ENCODE measurements at places on chromosomes 5 and 9. TPM values are rescaled to one million over a fixed set of nuclear protein-coding genes. Genes with fewer than 3 reads are reported as not detected.

- no peak for DNase-seq
- no peak overlapping the region for H3K4me3 ChIP-seq
Observed at GRCh38 chr9:116482740-116483139, 204.4 kb upstream of the TRIM32 start.

- peaks cover 2% of the 10 kb centered on the region for H3K27me3 ChIP-seq
- H3K36me3 ChIP-seq, result no peaks in the 10 kb centered on the region
- H3K4me3 ChIP-seq, result no peak within 1 kb of the TSS
- no peak for DNase-seq
Observed at GRCh38 chr5:150289551-150290390, at the start of gene CAMK2A. Gene CAMK2A, minus strand, starts transcription at chr5:150289773. Its CDS starts 148 bp downstream, at chr5:150289625.

- DNase-seq, result no peak
- peaks cover 1% of the 10 kb centered on the region for H3K36me3 ChIP-seq
- H3K27ac ChIP-seq, result peak overlapping the region; percentile 15
- H3K4me1 ChIP-seq, result peaks cover 15% of the 10 kb centered on the region
Observed at GRCh38 chr9:72633966-72634365, 112.6 kb downstream of the TMC1 start.

DNA sequence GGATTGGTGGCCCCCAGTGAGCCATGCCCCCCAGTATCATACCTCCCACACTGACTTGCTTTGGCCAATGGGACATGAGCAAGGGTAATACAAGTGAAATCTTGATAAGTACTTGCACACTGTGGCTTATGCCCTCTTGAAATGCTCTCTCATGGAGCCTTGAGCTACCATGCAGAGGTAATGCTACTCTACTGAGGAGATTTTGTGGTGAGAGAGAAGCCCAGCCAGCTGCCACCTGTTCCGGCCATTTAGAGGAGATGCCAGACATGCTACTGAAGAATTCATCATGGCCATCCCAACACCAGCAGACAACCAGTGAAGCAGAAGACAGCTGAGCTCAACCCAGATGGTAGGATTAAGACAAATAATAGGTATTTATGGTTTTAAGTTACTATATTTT lies 299.5 kb downstream of the MEF2C start:
- H3K27me3 ChIP-seq, result no peaks in the 10 kb centered on the region
- no peaks in the 10 kb centered on the region for H3K4me1 ChIP-seq
- no peak for DNase-seq

GRCh38 chr9:97514531-97514930 lies 13.1 kb downstream of the TMOD1 start:
- no peak overlapping the region for H3K27ac ChIP-seq
- peaks cover 28% of the 10 kb centered on the region for H3K4me1 ChIP-seq
- DNase-seq, result no peak
- no peaks in the 10 kb centered on the region for H3K36me3 ChIP-seq
- peaks cover 16% of the 10 kb centered on the region for H3K27me3 ChIP-seq

DNA sequence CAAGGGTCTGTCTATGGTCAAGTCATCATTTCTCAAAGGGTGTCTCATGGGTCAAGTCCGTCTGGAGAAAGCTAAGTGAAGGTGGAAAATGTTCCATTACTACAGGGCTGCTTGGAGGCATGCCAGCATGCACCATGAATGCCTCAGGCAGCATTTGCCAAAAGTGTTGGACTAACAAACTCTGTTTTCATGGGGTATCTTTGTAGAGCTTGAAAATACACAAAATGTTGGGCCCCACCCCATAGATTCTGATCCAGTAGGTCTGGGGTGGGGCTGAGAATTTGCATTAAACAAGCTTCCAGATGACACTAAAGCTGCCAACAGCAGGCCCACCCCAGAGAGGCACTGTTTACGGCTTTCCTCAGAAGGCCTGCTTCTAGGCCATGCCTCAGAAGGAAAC lies 75.0 kb upstream of the FRRS1L start:
- H3K4me1 ChIP-seq, result no peaks in the 10 kb centered on the region
- no peaks in the 10 kb centered on the region for H3K36me3 ChIP-seq
- no peak overlapping the region for H3K27ac ChIP-seq
- no peak for DNase-seq
- peaks cover 28% of the 10 kb centered on the region for H3K27me3 ChIP-seq
- no peak overlapping the region for H3K4me3 ChIP-seq

GRCh38 chr9:81827616-81828296 lies 100.5 kb upstream of the SPATA31D4 start:
- no peak for DNase-seq
- H3K4me1 ChIP-seq, result no peaks in the 10 kb centered on the region
- H3K27ac ChIP-seq, result no peak overlapping the region
- H3K27me3 ChIP-seq, result no peaks in the 10 kb centered on the region

DNA sequence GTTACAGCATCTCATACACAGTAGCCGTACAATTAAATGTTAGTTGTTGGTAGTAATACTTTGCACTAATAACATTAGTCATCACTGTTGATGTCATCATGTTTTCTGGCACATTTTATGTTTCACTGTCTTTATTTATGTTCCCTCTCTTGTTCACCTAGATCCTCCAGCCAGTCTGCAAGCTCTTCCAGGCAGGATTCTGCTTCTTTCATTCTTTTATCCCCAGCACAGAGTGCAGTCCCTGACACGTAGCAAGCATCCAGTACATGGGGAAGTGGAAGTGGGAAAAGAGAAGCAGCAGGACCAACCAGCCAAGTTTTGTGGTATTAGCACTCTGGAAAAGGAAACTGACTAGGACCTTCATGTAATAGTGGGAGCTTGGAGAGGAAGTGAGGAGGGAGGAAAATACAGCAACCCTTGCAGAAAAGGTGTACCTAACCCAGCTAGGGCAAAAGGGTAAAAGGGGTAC lies 89.7 kb upstream of the SLC44A1 start:
- H3K27ac ChIP-seq, result no peak overlapping the region
- H3K27me3 ChIP-seq, result no peaks in the 10 kb centered on the region
- peaks cover 6% of the 10 kb centered on the region for H3K4me1 ChIP-seq
- no peak for DNase-seq
- H3K36me3 ChIP-seq, result no peaks in the 10 kb centered on the region

GRCh38 chr9:3916411-3916810 lies 383.5 kb downstream of the GLIS3 start:
- DNase-seq, result no peak
- H3K27ac ChIP-seq, result no peak overlapping the region
- no peaks in the 10 kb centered on the region for H3K4me1 ChIP-seq
- no peaks in the 10 kb centered on the region for H3K36me3 ChIP-seq

GRCh38 chr9:136847826-136848392 lies 1.3 kb upstream of the PHPT1 start:
- H3K27ac ChIP-seq, result peak overlapping the region; percentile 90
- peaks cover 6% of the 10 kb centered on the region for H3K27me3 ChIP-seq
- peak overlapping the region; percentile 94 for H3K4me3 ChIP-seq

GRCh38 chr5:1660001-1660400 lies 136.2 kb upstream of the LPCAT1 start:
- H3K27ac ChIP-seq, result no peak overlapping the region
- H3K36me3 ChIP-seq, result no peaks in the 10 kb centered on the region
- no peak for DNase-seq

- no peak for DNase-seq
- no peak overlapping the region for H3K4me3 ChIP-seq
- H3K27me3 ChIP-seq, result peaks cover 10% of the 10 kb centered on the region
- H3K27ac ChIP-seq, result no peak overlapping the region
Observed at GRCh38 chr5:73338256-73339050, 110.1 kb downstream of the FOXD1 start.

DNA sequence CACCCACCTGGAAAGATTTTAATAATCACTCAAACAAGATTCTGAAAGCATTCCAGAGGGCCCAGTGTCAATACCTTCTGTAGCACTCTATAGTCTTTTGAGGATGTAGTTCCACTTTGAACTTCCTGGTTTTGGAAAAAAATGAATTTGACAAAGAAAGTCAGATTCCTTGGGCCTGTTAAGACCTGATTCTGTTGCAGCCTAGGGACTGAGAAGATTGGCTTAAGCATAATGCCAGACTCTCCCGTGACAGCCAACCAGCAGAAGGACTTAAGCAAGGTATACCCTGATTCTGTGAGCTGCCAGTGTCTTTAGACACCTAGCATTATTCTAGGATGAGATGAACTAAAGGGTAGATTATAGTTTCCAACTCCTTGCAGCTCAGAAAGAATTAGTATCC lies 6.8 kb downstream of the SPINK5 start:
- H3K4me1 ChIP-seq, result no peaks in the 10 kb centered on the region
- no peak overlapping the region for H3K4me3 ChIP-seq
- no peak overlapping the region for H3K27ac ChIP-seq

GRCh38 chr9:78507037-78507436 lies 210.1 kb downstream of the PSAT1 start:
- no peaks in the 10 kb centered on the region for H3K4me1 ChIP-seq
- DNase-seq, result no peak
- H3K27me3 ChIP-seq, result no peaks in the 10 kb centered on the region
- no peak overlapping the region for H3K4me3 ChIP-seq

GRCh38 chr5:110321117-110321516 lies 405.4 kb downstream of the TMEM232 start:
- H3K36me3 ChIP-seq, result no peaks in the 10 kb centered on the region
- H3K4me1 ChIP-seq, result peaks cover 4% of the 10 kb centered on the region
- H3K27ac ChIP-seq, result no peak overlapping the region

DNA sequence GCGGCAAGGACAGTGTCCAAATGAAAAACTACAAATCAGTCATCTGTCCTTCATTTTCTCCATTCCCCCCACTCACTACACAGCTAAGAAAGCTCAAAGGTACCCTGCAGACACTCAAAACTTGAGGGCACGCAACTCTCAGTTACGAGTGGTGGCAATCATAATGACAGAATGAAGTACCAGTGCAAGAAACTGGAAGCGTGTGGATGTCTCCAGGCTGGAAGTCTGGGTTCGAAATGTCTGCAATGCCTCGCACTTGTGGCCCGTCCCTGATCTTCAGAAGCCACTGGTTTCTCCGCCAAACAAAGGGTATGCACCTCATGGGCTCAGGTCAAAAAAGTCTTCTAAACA lies 597 bp upstream of the CENPH start:
- peaks cover 16% of the 10 kb centered on the region for H3K4me1 ChIP-seq
- H3K27ac ChIP-seq, result peak overlapping the region; percentile 98
- DNase-seq, result no peak
- H3K27me3 ChIP-seq, result no peaks in the 10 kb centered on the region

- H3K4me3 ChIP-seq, result peak overlapping the region; percentile 69
- peak; percentile 34 for DNase-seq
- peaks cover 10% of the 10 kb centered on the region for H3K27me3 ChIP-seq
- peaks cover 42% of the 10 kb centered on the region for H3K4me1 ChIP-seq
- H3K36me3 ChIP-seq, result no peaks in the 10 kb centered on the region
Observed at GRCh38 chr9:21579247-21579671, 97.1 kb upstream of the IFNE start.

GRCh38 chr5:132557478-132558172 lies 848 bp downstream of the RAD50 start:
- peaks cover 4% of the 10 kb centered on the region for H3K27me3 ChIP-seq
- peaks cover 4% of the 10 kb centered on the region for H3K36me3 ChIP-seq
- DNase-seq, result peak; percentile 8
- peak overlapping the region; percentile 98 for H3K4me3 ChIP-seq
- peaks cover 32% of the 10 kb centered on the region for H3K4me1 ChIP-seq

GRCh38 chr9:7298123-7298522 lies 501.5 kb downstream of the DMAC1 start:
- no peak overlapping the region for H3K4me3 ChIP-seq
- H3K4me1 ChIP-seq, result peaks cover 11% of the 10 kb centered on the region
- H3K27me3 ChIP-seq, result peaks cover 18% of the 10 kb centered on the region
- DNase-seq, result peak; percentile 6
- H3K36me3 ChIP-seq, result no peaks in the 10 kb centered on the region
- peak overlapping the region; percentile 18 for H3K27ac ChIP-seq

GRCh38 chr9:135681161-135681560 lies 18.1 kb downstream of the LCN9 start:
- no peak overlapping the region for H3K4me3 ChIP-seq
- no peak overlapping the region for H3K27ac ChIP-seq
- DNase-seq, result no peak
- no peaks in the 10 kb centered on the region for H3K4me1 ChIP-seq
- no peaks in the 10 kb centered on the region for H3K27me3 ChIP-seq
- no peaks in the 10 kb centered on the region for H3K36me3 ChIP-seq

DNA sequence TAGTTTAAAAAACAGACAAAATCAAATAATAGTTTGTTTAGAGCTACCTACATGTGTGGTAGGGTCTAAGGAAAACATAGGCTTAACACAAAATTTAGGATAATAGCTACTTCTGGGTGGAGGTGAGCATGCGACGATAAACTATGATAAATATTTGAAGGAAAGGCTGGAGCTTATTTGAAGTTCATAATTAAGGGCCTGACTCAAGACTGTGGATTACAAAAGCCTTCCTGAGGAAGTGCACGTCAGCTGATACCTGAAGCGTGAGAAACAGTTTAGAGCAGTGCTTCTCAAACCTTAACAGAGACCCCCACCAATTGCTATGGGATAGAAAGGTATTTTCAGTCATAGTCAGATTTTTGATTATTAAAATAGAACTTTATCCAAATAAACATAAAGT lies 20.4 kb upstream of the UBLCP1 start:
- no peak overlapping the region for H3K27ac ChIP-seq
- no peak overlapping the region for H3K4me3 ChIP-seq
- H3K36me3 ChIP-seq, result no peaks in the 10 kb centered on the region
- DNase-seq, result no peak
- peaks cover 41% of the 10 kb centered on the region for H3K4me1 ChIP-seq
- peaks cover 8% of the 10 kb centered on the region for H3K27me3 ChIP-seq

Gene RFK
- total RNA-seq, result 20.3 TPM

Gene CCNI2
- 55.6 TPM for total RNA-seq

Gene SPOCK1
- not detected for total RNA-seq

Gene IFNK
- total RNA-seq, result not detected

Gene DCAF10
- total RNA-seq, result 19.4 TPM

Gene PHF19
- total RNA-seq, result 134 TPM

Gene CAMK2A
- total RNA-seq, result not detected

All from activated T-helper 1 cell treated with anti-CD3 and anti-CD28 coated beads, Interleukin-12 subunit alpha, Interleukin-12 subunit beta, Interleukin-2, Interleukin-4 antibody, amounts not matched to agents 30 ng/mL and 10 ng/mL and 1 ng/mL, durations not matched to agents 14 hours and 24 hours and 36 hours (primary cell).